G401 (cell line): ENCODE measurements at places on chromosomes 4 and X.

- peak; percentile 33 for DNase-seq
Observed at GRCh38 chrX:20265726-20266681, 705 bp downstream of the RPS6KA3 start.

DNA sequence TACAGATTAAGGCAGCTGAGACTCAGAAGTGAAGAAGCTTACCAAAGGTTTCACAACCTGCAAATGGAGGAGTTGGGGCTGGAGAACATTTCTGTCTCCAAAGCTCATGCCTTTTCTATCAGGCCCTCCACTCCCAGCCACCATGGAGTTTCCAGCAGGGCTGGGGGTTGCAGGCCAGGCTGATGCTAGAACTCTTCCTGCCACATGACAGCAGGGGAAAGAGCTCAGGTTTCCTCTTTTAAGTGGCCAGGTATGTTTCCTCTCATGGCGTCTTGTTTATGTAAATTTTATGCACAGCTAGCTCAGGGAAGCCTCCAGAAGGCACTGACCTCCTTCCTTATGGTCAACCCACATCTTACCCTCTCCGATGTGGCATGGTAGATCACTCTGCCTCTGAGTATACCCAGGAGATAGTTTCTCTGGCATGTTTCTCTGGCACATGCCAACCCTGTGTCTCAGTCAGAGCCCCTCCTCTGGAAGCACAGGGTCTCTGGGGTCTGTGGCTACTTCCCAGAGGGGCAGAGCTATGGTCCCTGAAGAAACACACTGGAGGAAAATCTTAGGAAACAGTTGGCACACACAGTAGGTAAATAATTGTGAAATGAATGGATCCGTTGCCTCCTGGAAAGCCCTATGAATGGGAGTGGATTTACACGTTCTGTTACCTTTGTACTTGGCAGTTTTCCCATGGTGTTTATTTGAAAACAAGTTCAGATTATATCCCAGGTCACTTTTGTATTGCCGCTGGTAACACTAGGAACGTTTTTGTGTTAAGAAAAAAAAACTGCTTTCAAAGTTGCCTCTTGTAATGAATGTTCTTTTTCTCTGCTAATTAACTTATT lies 28.9 kb downstream of the PDK3 start:
- no peak for DNase-seq

GRCh38 chrX:9807355-9808182 lies 21.3 kb downstream of the SHROOM2 start:
- DNase-seq = no peak

DNA sequence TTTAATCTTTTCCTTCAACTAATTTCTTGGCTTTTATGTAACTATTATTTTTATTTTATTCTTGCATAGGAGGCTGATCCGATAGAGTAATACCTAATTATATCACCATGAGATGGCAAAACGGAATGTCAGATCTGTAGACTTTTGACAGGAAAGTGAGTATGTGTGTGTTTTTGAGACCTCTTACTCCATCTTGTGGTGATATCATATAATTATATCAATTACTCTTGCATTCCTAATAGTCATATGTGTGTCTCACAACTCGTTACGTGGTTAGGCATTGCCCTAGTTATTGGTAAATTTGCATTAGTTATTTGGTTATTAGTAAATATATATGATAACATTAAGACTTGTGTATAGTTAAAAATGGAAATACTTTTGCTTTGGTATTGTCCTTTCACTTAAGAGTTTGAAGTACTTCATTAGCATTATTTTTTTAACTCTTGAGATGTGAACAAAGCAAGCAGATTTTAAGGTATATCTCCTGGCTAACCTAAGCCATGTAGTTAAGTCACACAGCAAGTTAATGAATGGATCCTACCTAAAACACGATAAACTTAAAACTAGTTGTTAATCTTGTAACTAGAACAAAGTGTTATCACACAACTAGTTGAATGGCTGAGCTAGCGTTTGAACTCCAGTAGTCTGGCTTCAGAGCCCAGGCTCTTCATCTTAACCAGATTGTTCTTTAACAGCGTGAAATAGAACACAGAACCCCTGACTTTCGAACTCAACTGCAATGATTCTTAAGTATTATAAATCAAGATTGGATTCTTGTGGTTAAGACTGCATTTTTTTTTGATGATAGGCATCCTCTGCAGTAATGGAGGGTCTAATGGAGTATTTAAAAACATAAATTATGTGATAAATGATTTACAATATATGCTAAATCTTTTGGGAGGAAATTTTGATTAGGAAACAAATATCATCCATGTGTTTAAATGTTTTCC lies 67.1 kb downstream of the PGRMC2 start:
- peak; percentile 36 for DNase-seq

DNA sequence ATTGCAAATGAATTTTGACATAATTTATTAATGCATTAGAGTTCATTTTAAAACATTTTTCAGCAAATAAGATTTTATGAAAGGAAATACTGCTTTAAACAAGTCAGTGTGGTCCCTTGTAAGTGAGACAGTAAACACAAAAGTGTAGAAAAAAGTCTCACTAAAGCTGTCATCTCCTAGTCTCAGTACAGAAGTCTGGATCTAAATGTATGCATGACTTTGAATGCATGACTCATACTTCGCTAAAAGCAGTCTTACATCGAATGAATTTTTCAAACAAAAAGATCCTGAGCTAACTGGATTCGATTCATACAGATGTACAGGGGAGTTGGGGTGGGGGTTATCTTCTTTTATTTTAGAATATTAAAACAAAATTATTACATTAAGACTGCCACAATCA lies 207.4 kb upstream of the VCX start:
- DNase-seq = no peak
